Stomach (tissue), 19 donors: ENCODE measurements at places on chromosomes 16 and 17. TPM values are rescaled to one million over a fixed set of nuclear protein-coding genes. Genes with fewer than 3 reads are reported as not detected.

- no peak for DNase-seq
Observed at GRCh38 chr16:83541231-83541630, 266.5 kb upstream of the HSBP1 start.

Gene STX4
- total RNA-seq = 254 TPM

DNA sequence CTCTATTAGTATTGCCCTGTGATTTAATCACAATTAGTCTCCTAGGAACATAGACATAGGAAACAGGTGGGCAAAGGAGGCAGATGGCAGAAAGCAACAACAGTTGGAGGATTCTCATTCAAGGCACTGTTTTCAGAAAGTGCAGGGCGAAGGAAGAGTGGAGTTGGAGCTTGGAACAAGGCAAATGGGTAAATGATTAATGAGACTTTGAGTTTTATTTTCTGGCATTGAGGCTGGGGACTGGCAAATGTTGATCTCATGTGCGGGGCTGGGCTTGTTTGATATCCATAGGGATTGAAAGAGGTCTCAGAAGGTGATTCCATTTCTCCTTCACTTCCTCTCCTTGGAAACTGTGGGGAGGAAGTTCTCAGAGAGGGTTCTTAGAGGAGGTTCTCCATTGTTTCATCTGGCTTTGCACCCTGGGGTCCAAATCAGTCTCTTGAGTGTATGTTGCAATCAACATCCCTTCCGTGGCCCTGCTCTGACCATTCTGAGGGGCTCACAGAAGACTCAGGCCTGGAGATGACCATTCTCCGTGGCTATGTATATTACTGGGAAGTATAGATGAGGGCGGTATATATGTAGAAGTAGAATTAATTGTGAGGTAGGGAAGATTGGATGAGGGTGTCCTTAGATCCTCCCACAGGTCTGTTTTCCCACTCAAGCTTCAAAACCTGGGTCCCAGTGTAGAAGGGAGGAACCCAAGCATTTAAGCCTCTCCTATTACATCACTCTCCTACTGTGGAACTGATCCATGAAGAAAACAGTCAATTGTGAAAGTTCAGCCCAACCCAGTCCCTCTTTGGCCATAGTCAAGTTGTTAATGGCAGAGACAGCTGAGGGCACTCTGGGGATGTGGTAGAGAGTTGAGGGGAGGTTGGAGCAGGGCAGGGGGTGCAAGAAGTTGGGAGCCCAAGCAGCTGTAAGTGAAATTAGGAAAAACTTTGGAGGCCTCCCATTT lies 36.5 kb upstream of the SRSF1 start:
- DNase-seq = no peak

GRCh38 chr17:59372138-59372751 lies 40.8 kb downstream of the YPEL2 start:
- DNase-seq = peak; percentile 88

DNA sequence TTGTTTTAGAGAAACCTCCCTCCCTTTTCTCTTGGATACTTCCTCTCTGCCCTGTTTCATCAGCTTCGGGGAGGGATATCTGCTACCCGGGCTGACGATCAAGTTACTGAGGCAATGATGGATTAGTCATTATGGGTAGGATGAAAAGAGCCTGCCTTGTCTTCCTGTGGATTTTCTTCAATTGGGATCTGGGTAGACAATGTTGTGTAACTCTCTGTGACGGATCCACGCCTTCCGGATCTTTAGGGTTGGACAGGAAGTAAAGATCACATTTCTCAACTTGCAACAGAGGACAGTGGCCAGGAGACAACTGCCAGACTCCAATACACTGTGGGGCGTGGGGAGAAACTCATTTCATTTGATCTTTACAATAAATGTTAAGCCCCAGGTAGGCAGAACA lies 11.3 kb upstream of the CHST6 start:
- DNase-seq = no peak

Gene TMEM114
- not detected for total RNA-seq

DNA sequence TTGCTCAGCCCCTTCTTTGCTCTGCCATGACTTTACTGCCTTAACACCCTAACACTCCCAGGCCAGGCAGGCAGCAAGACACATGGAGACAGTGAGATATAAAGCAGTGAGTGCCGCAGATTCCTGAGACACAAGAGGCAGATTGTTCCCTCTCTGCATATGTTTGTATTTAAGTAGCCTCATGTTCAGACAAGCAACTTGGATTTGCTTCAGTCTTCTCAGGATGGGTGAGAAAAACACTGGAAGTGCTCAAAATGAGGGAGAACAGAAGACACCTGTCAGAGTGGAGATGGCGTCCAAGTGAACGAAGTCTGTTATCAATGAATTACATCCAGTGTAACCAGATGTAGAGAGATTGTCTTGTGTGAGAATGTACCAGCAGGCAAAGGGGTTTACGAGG lies 86.8 kb downstream of the CES1 start:
- DNase-seq = no peak
